ENCODE measurements at places on chromosomes 1 and 21. TPM values are rescaled to one million over a fixed set of nuclear protein-coding genes. Genes with fewer than 3 reads are reported as not detected.

GRCh38 chr21:25566645-25567044 lies 40.6 kb downstream of the MRPL39 start:
- DNase-seq, result no peak

DNA sequence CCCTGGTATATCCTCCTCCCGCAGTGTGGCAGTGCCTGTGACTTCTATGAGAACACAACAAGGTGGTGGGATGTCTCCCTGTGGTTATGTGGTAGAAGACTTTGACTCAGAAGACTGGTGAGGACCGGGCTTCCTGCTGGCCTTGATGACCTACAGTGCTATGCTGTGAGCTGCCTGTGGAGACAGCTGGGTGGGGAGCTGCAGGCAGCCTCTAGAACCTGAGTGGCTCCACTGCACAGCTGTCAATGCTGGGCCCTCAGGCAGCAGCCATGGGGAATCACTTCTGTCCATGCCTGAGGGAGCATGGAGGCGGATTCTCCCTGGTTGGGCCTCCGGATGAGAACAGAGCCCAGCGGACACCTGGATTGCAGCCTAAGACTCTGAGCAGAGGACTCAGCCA lies 14.9 kb downstream of the SLC1A7 start:
- peak; percentile 78 for DNase-seq

DNA sequence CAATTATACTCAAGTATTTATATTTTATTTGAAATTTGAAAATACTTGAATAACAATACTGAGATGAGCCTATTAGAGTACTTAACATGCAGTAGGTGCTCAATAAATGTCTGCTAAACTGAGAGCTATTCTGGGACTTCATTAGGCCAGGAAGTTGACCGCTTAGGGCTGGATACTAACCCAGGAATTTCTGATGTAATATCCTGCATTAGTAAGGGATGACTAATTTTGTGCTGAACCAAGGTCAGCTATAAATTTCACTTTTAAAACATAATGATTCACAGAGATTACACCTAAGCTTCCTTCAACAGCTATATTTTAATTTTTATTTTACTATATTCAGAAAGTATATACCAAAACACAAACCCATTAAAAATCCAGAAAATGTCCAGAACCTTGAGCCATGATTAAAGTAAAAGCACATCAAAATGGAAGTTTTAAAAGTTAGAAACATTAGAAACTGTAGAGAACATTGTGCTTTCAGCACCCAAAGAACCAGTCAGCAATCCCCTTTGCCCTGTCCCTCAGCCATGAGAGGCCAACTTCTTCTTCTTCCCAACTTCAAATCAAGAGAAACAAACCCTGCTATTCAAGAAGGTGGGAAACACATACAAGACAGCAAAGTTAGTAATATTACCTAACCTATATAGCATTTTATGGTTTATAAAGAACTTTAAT lies 35.4 kb downstream of the WNT2B start:
- DNase-seq, result no peak

- DNase-seq, result peak; percentile 25
These were observed 359 bp downstream of the LRRC3 start for GRCh38 chr21:44455524-44456213.

EDARADD gene
- polyA plus RNA-seq, result 5.8 TPM

PEAR1 gene
- 0.28 TPM for polyA plus RNA-seq

NR1I3 gene
- not detected for polyA plus RNA-seq

TRIM67 gene
- polyA plus RNA-seq, result not detected

NT5C1A gene
- not detected for polyA plus RNA-seq

SMIM1 gene
- polyA plus RNA-seq, result not detected

Measured in immature natural killer cell (primary cell).